ENCODE measurements at places on chromosomes 12 and 14.

DNA sequence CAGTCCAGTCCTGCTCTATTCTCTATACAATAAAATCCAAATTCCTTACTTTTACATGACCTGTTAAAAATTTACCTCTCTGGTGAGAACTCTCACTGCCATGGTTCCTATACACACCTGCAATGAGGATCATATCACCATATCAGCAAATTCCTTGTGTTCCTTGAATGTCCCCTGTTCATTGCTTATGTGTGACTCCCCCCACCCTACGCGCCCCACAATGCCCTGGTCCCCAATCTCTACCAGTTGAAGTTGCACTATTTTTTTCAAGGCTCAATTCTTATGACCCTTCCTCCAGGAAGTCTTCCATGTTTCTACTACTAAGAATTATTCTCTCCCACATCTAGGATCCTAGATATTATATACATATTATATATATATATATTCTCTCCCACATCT, 82.2 kb upstream of the NEDD1 start:
- DNase-seq, result no peak

- no peak for DNase-seq
Measured at GRCh38 chr14:70921669-70922068, 14.4 kb downstream of the PCNX1 start.

DNA sequence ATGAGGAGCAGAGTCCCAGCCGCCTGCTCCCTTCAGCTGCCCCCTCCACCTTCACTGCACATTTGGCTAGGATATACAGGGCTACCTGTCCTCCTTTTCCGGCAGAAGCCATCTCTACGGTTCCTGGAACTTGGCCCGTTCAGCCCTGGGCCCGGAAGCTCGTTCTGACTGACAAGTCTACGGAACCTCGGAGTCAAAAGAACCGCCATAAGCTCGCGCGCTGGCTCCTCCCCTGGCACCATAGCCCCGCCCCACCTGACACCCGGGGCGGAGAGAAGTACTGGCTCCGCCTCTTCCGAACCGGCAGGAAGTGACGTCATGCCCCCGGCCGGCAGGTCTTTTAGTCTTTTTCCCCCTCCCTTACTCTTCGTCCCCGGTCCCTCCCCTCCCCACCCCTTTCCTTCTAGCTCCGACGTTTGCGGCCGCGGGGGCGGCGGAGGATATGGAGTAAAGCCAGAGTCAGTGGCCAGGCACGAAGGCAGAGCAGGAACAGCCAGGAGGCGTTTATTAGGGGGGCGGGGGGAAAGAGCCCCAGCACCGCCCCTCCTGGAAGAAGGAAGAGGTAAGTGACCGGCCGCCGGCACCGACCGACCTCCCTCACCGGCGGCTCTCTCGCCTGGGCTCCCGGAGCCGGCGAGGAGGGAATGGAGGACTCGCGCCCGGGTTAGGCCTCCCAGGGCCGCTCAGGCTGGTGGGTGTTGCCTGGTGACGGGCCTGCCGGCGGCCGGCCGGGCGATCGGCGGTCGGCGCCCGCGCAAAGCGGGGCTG, at the start of the genes DEPDC4 and SCYL2:
DEPDC4 (minus strand) TSS at position 245 of the 768 bp plus-strand sequence; CDS start at position 242, 3 bp downstream.
SCYL2 (plus strand) TSS at position 343 of the 768 bp plus-strand sequence. CDS start 15,794 bp downstream, outside the sequence.
- peak; percentile 93 for DNase-seq

DNA sequence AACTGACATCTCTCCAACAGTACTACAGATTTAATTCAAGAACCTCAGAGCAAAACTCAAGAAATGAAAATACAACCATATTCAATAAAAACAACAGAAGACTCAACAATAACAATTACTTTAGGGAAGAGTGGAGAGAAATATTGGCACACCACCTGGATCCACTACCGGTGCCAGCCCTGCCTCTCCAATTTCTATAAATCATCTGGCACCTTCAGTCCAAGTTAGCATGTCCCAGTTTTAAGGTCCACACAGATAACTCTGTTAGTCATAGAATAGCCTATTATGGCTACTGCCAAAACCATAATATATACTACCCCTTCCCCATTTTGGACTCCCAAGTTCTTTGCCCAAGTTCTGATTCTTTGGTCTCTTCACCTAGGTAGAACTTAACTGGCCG, 69.9 kb upstream of the PSMA6 start:
- no peak for DNase-seq

GRCh38 chr14:95601650-95602049, 66.8 kb downstream of the GLRX5 start:
- no peak for DNase-seq

DNA sequence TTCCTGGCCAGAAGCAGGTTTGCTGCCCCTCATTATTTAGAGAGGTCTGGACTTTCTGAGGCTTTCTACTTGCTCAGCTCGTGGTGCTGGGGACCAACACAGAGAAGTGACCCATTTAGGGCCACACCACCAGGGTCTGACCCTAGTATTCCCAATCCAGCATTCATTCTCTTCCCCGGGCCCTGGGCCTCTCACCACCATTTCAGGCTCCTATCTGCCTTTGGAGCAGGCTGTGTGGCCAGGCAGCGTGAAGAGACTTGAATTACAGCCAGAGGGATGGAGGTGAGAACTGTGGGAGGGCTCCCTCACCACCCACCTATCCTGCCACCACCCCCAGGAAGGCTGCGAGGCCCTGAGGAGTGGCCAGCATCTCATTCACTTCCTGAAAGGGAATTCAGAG, 24.6 kb downstream of the FAM222A start:
- DNase-seq, result no peak

GRCh38 chr12:12197128-12197527, 69.7 kb downstream of the LRP6 start:
- no peak for DNase-seq

GRCh38 chr14:104221071-104221625, 82.8 kb downstream of the KIF26A start:
- no peak for DNase-seq

DNA sequence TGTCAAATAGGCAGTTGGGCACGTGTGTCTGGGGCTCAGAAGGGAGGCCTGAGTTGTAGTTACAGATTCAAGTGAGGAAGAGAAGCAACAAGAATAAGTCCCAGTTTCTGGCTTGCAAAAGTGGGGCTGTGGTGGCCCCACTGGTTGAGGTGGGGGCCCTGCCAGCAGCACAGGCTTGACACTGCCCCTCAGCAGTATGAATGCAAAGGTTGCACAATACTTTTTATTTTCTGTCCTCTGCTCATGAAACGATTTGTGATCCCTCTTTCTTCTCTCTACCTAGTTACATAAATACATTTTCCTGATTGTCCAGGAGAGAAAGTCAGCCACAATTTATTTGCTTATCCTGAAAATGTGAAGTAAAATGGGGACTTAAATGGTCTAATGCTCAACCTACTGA, 577.8 kb downstream of the AACS start:
- DNase-seq, result no peak

GRCh38 chr12:54173066-54173726, 15.6 kb downstream of the SMUG1 start:
- peak; percentile 76 for DNase-seq

DNA sequence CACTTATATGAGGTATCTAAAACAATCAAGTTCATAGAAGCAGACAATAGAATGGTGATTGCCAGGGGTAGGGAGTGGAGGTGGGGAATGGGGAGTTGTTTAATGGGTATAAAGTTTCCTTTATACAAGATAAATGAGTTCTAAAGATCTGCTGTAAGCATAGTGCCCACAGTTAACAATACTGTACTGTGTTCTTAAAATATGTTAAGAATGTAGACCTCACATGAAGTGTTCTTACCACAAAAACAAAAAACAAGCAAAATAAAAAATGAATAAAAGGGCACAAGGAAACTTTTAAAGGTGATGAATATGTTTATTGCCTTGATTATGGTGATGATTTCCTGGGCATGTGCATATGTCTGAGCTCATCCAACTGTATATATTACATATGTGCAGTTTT, 211.8 kb downstream of the MSRB3 start:
- DNase-seq, result no peak

DNA sequence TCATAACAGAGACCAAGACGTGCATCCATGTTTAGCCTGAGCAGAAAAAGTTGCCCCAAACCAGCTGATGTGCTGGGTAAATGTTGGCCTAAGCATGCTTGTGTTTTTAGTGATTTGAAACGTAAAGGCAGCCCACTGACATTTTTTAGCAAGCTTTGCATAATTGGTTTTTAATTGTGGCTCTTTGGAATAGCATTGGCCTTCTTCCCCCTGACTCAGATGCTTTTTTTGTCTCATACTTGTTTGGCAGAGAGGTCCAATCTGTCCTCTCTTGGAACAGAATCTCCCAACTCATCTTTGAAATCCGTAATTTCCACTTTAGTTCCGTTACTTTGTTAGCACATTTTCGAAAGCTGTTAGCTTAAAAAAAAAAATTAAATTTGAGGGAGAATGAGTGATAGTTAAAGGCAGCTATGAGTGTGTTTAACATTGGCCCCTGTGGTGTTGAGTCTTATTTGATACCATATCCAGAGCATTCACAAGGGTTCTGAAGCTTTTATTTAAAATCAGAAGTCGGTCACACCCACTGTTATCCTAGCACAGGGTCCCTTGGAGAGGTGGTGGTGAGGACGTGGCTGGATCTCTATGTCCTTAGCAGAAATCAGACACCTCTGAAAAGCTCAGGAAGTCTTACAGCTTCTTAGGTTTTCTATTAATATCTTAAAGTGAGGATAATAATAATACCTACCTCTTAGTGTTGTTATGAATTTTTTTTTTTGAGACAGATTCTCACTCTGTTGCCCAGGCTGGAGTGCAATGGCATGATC, 15.6 kb downstream of the JDP2 start:
- no peak for DNase-seq

- no peak for DNase-seq
Measured at GRCh38 chr12:102976609-102977280, 19.3 kb downstream of the ASCL1 start.

- no peak for DNase-seq
Measured at GRCh38 chr14:103508521-103509329, 13.9 kb downstream of the CKB start.

- peak; percentile 67 for DNase-seq
Measured at GRCh38 chr12:120485961-120486881, 9.7 kb upstream of the DYNLL1 start.

DNA sequence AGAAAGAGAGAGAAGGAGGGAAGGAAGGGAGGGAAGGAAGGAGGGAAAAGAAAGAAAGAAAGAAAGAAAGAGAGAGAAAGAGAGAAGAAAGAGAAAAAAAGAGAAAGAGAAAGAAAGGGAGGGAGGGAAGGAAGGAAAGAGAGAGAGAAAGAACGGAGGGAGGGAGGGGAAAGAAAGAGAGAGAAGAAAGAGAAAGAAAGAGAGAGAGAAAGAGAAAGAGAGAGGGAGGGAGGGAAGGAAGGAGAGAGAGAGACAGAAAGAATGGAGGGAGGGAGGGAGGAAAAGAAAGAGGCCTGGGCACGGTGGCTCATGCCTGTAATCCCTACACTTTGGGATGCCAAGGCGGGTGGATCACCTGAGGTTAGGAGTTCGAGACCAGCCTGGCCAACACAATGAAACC, 5.1 kb upstream of the ANAPC5 start:
- no peak for DNase-seq

- no peak for DNase-seq
Measured at GRCh38 chr12:66244446-66244845, 55.4 kb downstream of the IRAK3 start.

DNA sequence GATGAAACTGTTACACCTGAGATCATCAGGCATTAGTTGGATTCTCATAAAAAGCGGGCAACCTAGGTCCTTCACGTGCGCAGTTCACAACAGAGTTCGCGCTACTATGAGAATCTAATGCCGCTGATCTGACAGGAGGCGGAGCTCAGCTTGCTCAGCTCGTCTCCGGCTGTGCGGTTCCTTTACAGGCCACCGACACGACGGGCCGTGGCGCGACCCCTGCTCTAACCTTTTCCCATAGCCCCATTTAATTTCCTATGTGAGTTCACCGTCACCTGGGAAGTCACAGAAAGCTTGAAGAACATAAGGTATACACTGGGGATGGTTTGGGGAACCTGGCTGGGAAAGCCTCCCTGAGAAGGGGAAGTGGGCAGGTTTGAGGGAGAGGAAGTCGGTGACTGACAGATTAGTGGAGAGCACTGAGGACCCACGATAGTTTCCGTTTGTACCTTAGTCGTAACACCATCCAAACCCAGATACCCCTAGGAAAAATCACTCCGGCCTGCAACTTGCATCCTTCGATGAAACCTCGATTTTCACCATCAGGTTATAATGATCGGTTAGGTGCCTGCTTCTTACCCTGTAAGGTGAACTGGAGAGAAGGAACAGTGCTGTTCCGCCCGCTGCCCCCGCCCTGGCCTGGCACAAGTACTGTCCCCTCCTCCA, 2.8 kb upstream of the AAAS start:
- peak; percentile 50 for DNase-seq

GRCh38 chr14:98598576-98598975, 673.4 kb downstream of the BCL11B start:
- DNase-seq, result no peak

- no peak for DNase-seq
Measured at GRCh38 chr12:55446326-55446725, 2.5 kb downstream of the OR6C2 start.

Measured in SK-N-DZ (cell line).